ENCODE measurements at places on chromosomes 12 and 14.

DNA sequence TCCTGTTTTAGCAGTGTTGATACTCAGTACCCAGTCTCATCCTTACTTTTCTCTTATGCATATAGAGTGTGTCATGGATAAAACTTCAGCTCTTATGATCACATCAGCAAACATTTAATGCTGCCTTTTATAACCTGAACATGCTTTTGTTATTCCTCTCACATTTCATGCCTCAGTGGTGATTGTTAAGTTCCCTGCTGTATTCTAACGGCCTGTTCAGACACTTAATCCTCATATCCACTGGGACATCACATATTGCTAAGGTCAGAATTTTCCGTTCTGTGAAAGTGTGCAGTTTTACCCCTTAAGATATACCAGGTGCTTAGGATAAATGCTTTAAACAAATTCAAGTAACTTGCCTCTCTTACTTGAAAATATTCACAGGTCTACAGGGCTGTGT, 268.7 kb upstream of the SEL1L start:
- DNase-seq, result no peak

DNA sequence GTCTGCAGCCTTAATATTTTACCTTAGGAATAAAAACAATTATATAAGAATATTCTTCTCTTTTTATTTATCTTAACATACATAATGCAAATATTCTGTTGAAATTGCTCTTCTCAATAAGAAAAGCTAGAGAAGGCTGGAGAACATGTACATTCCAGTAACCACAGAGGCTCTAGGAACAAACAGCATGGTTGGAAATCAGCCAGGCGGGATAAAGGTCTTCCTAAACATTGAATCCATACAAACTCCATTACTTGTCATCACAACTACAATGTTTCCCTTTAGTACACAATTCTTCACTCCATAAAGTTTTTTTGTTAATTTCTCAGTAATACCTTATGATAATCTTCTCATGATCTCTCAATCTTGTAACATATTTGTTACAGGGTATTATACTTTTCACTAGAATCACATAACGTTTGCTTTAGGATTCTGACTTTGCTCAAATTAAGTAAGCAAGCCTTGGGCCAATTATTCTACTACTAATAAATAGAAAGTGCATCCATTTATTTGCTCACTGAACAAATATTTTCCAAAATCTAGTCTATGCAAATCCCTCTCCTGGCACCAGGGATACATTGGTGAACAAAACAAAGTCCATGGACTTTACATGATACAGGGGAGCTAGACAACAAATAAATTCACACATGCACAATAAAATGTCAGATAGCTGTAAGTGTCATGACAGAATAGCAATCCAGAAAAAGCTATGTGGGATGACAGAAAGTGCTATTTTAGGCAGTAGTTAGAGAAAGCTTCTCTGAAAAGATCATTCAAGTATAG, 237.5 kb upstream of the TMTC1 start:
- DNase-seq, result no peak

DNA sequence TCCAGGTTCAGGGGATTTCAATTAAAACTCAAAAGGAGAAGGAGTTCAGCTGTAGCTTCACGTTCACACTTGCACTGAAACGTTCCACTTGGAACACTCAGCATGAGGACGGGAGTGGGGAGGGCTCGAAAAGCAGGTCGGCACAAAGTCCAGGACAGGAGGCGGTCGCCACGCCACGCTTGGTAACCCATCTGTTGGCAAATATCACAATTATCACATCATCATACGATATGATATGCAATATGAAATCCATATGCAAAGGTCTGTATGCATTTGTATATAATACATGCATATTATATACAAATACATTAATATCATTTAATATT, 17.2 kb downstream of the ADGRD1 start:
- no peak for DNase-seq

DNA sequence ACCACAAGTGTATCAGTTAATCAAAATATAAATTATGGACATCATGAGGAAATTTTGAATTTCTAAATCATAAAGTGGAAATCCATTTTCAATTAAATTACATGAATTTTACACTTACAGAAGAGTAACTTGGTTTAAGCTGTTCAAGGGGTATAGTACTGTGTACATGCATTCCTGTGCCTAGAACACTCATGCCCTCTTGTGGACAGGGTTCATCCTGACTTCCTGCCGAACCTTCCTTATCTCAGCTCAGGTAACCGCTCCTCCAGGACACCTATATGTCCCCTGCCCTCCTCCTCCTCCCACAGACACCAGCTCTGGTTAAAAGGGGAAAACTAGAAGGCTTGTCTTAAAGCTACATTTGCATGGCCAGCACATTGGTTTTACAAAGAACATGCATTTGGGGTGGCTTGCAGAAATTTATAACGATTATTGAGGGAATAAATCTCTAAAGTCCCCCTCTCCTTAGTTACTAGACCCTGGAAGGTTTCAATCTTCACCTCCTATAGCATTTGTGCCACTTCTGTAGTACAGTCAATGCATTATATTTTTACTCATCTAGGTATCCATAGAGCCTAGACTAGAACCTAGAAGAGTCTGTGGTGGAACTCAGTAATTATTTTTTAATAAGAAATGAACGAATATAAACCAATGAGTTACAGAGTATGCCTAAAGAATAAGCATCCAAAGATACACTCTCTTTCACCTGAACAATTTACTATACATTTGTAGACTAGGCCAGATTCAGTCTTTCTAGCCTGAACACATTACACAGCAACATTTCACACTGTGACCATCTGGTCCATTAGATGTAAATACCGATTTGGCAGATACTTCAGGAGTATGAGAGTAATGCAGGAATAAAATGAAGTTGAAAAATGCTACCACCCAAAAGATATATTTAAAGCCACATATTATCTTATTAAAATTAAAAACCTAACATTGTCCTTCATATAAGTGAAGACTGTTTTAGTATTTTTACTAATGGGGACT, 345.6 kb downstream of the PAWR start:
- DNase-seq, result no peak

DNA sequence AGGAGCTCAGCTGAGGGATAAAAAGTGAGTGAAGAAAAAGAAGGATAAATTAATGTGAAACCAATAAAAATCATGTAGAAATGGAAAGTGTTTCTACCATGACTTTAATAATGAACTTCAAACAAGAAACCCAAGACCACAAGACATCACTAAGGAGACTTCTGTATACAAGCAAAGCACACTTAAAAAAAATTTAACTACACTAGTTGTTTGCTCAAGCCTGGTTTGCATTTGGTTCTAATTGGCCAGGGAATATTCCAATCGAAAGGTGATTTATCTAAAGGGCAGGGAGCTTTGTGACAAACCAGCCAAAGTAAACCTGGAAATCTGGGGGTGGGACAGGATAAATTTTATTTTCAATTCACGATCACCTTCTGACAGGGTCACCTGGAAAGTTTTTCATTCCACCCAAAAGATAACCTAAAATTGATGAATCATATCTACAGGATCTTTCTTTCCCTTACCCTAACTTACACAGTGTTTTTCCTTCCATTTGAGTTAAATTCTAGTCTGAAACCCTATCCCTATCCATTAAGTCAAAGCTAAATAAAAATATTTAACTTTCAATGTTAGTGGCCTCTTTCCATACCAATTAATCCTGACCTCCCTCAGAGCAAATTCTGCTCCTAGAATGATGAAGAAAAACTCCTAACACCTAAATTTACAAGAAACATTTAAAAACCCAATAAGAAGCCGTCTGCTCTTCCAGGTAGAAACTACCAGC, 2.6 kb downstream of the EGLN3 start:
- DNase-seq, result no peak

- DNase-seq, result no peak
These were observed 37.1 kb downstream of the MDM2 start for GRCh38 chr12:68844788-68845695.

DNA sequence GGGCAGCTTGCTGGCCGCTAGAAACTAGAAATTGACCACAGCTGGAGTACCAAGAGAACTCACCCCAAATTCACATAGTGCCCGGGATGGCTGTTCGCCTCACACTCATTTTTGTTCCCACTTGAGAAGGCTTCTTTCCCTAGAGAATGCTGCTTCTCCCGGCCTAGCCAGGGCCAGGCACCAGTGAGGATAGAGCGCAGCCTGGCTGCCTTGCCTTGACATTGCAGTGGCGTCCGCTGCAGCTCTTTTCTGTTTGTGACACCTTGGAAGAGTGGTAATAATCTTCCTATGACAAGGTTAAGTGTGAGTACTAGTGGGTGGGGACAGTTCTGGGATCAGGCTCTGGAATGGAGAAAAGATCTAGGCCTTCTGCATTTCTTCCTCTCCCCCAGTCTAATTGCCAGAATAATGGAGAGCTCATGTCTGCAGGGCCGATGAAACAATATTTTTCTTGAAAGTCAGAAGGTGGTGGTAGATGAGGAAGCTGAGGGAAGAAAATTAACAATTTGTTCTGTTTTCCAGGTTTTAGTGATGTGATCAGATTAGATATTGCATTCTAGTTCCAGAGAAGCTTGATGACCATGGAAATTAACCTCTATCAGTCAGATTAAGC, 3.7 kb downstream of the TMEM253 start:
- peak; percentile 60 for DNase-seq

- DNase-seq, result no peak
These were observed 63.1 kb downstream of the C14orf132 start for GRCh38 chr14:96102081-96102856.

DNA sequence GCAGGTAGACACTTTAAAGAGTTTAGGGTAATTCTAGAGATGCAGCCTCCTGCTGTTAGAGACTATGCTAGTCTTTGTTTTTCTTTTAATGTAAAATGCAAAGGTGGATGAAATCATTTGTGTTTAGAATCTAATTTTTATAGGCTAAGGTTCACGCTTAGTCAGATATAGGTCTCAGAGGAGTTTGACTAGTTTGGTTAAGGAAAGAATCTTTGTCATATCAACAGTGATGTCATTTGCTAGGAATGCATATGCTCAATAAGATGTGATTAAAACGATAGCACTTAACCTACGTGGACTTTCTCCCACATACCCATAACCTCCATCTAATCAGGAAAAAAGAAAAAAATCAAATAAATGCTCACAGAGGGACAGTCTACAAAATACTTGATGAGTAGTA, 859.3 kb upstream of the ATXN7L3B start:
- no peak for DNase-seq

GRCh38 chr12:113463746-113464451, 7.8 kb downstream of the LHX5 start:
- DNase-seq, result no peak

DNA sequence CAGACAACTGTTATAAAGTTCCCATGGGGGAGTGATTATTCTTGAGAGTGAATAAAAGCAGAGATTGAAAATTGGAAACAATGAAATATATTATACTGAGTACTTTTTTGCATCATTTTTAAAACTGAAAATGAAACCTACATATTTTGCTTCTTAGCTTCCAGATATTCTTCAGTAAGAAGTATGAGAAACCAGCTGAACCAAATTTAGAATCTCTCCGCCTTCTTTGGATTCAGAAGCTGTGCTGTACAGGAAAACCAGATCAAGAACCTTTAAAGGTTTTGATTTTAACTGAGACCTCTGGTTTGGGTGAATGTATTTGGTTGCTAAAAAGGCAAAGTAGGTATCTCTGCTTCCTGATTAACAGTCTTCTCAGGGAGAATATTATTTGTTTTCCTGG, 109.4 kb downstream of the AKAP6 start:
- DNase-seq, result no peak

GRCh38 chr12:21476949-21477348, 24.5 kb downstream of the RECQL start:
- DNase-seq, result no peak

Data from effector memory CD8-positive, alpha-beta T cell (primary cell).